MCF 10A (cell line): ENCODE measurements at places on chromosomes 5 and 9. TPM values are rescaled to one million over a fixed set of nuclear protein-coding genes. Genes with fewer than 3 reads are reported as not detected.

DNA sequence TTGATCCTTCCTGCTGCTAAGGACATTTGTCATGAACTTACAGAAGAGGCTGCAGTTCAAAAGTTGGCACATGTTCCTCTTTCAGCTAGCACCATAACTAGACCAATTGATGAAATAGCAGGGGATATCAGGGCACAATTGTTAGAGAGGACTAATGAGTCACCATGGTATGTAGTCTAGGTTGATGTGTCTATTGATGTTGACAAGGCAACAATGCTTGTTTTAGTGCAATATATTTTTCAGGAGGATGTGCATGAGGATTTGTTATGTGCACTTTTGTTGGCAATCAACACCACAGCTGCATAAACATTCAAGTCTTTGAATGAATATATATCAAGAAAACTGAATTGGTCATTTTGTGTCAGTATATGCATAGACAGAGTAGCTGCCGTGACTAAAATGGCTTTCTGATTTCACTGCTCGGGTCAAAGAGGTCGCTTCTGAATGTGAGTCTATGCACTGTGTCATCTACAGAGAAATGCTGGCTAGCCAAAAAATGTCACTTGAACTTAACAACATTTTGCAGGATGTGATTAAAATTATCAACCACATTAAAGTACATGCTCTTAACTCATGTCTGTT is 68.0 kb downstream of the FGF10 start:
- no peaks in the 10 kb centered on the region for H3K36me3 ChIP-seq
- H3K27ac ChIP-seq = no peak overlapping the region
- no peaks in the 10 kb centered on the region for H3K4me1 ChIP-seq
- no peak overlapping the region for H3K4me3 ChIP-seq

GRCh38 chr5:132272311-132273210 is 15.1 kb downstream of the PDLIM4 start:
- H3K4me1 ChIP-seq = peaks cover 2% of the 10 kb centered on the region
- H3K27me3 ChIP-seq = no peaks in the 10 kb centered on the region
- no peak overlapping the region for H3K27ac ChIP-seq
- peaks cover 48% of the 10 kb centered on the region for H3K36me3 ChIP-seq
- no peak overlapping the region for H3K4me3 ChIP-seq
- DNase-seq = peak; percentile 68

GRCh38 chr9:3074247-3074646 is 230.4 kb upstream of the PUM3 start:
- H3K27ac ChIP-seq = no peak overlapping the region
- no peaks in the 10 kb centered on the region for H3K36me3 ChIP-seq
- H3K4me3 ChIP-seq = no peak overlapping the region
- H3K27me3 ChIP-seq = no peaks in the 10 kb centered on the region
- no peaks in the 10 kb centered on the region for H3K4me1 ChIP-seq
- no peak for DNase-seq

DNA sequence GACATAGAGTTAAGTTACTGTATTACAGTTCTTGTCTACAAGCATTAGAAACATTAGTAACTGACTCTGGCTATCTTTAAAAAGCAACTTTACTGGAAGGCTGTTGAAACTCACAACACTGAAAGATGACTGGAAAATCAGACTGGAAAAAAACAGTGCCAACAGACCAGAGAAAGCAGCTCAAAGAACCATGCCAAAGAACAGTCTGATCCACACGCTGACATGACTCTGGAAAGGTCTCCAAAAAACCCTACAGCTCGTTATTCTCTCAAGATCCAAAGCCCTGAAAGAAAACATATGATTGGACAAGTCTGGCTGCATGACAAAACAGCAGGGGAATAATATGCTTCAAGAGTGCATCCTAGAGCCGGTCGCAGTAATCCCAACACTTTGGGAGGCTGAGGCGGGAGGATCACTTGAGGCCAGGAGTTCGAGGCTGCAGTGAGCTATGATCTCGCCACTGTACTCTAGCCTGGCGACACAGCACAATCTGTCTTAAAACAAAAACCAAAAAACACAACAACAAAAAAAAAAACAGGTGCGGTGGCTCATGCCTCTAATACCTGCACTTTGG is 5.6 kb downstream of the GOLPH3 start:
- H3K27me3 ChIP-seq = no peaks in the 10 kb centered on the region
- H3K4me1 ChIP-seq = peaks cover 26% of the 10 kb centered on the region
- DNase-seq = no peak
- H3K4me3 ChIP-seq = no peak overlapping the region
- H3K27ac ChIP-seq = no peak overlapping the region

GRCh38 chr5:157602505-157602904 is 26.9 kb upstream of the ADAM19 start:
- H3K4me1 ChIP-seq = peaks cover 29% of the 10 kb centered on the region
- H3K4me3 ChIP-seq = no peak overlapping the region
- H3K27ac ChIP-seq = peak overlapping the region; percentile 11
- H3K27me3 ChIP-seq = no peaks in the 10 kb centered on the region
- DNase-seq = peak; percentile 42

- H3K4me1 ChIP-seq = no peaks in the 10 kb centered on the region
- DNase-seq = no peak
- H3K4me3 ChIP-seq = no peak overlapping the region
- H3K27ac ChIP-seq = no peak overlapping the region
- no peaks in the 10 kb centered on the region for H3K36me3 ChIP-seq
- no peaks in the 10 kb centered on the region for H3K27me3 ChIP-seq
Measured at GRCh38 chr9:4654084-4654483, 8.0 kb upstream of the PLPP6 start.

The TAF11L5 gene
- total RNA-seq = not detected in 2 replicates

GRCh38 chr5:158874343-158874742 is 225.4 kb downstream of the EBF1 start:
- H3K4me3 ChIP-seq = no peak overlapping the region
- H3K27me3 ChIP-seq = peaks cover 8% of the 10 kb centered on the region
- H3K27ac ChIP-seq = no peak overlapping the region
- DNase-seq = no peak

The SAXO1 gene
- total RNA-seq = not detected in 2 replicates

DNA sequence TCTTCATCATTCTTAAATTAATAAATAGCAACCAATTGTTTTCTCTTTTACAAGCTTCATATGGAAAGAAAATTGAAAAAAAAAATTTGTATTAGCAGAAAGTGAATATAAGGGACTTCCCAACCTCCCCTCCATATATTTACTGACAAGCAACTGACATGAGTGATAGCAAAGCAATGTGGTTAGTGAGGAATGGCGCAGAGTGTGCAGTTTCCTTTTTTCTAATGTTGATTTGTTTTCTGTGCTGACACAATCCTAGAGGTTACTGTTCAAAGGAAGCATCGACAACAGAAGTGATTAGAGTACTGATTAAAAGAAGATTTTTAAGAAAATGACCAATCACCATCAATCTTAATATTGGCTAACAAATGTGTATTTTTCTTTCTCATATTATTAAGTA is 1.7 kb upstream of the PTGER4 start:
- no peaks in the 10 kb centered on the region for H3K27me3 ChIP-seq
- peak overlapping the region; percentile 91 for H3K4me3 ChIP-seq
- H3K27ac ChIP-seq = peak overlapping the region; percentile 97
- H3K36me3 ChIP-seq = peaks cover 6% of the 10 kb centered on the region
- DNase-seq = peak; percentile 39
- H3K4me1 ChIP-seq = peaks cover 51% of the 10 kb centered on the region
